ENCODE measurements at places on chromosomes 2 and 18.

DNA sequence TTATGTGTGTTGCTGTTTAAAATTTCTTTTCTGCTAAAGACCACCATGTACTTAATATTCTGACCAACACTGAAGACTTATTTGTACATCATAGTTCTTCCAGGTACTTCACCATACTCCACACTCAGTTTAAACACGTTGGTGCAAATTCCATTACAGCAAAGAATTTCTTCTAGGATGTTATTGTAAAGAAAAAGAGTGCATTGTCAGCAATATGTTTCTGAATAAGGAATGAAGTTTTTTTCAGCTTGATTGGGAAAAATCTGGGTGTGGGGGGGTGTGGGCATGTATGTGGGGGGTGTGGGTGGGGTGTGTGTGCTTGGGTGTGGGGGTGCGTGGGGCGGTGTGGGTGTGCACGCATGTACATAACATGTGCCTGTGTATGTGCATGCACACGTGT lies 164.1 kb downstream of the PTGR3 start:
- no peak for DNase-seq

DNA sequence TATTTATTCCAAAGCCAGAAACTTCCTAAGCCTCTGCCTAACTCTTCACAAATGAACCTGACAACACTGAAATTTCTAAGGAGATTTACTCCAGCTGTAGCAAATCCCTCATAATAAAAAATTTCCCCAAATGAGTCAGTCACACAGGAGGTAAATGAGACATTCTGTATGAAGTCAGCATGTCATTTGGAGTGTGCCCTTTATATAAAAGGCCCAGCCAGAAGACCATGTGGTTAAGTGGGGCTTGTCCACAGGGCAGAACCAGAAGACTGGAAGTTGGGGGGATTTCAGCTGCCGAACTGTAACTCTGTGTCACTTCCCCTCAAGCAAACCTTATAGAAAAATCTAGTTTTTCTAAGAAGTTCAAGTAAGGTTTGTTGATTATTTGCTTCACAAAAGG lies 30.2 kb downstream of the NRP2 start:
- no peak for DNase-seq

DNA sequence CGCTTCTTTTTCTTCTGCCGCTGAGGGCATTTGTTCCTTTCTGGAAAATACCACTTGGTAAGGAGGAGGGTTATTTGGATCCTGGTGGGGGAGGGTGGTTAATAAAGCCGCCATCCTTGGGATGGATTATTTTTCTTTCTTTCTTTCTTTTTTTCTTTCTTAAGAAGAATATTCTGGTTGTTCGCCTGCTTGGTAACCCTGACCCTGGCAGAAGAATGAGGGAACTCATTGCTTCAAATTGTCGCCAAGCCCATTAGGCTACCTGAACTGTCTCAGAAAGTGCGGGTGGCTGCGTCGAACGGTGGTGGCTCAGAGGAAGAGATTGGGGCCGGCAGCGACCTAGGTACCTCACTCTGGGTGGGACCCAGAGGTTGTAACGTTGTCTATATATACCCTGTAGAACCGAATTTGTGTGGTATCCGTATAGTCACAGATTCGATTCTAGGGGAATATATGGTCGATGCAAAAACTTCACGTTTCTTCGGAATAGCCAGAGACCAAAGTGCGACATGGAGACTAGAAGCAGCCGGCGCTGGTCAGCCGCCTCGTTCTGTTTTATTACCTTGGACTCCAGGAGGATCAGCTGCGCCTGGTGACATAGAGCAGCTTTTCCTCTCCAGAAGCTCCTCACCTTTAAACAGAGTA lies 1.3 kb upstream of the HOXD4 start:
- no peak for DNase-seq

DNA sequence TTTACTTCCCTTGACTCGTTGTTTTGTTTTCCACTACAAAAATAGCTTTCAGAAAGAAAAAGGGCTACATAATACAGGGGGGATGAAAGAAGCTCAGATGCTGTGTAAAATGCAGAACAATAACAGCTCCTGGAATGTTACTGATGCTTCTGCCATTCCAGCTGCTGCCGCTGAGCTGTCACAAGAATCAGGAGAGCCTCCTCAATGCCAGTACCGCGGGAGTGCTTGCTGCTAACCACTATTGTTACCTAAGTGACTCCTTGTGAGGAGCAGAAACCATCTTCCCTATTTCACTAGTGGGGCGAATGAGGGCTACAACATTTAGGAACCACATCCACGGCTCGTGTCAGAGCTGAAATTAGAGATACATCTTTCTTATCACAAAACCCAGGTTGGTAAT lies 384.8 kb downstream of the GALR1 start:
- DNase-seq, result no peak

Data from T47D (cell line).